Lung (tissue), 17 donors: ENCODE measurements at places on chromosomes 2 and 18. TPM values are rescaled to one million over a fixed set of nuclear protein-coding genes. Genes with fewer than 3 reads are reported as not detected.

DNA sequence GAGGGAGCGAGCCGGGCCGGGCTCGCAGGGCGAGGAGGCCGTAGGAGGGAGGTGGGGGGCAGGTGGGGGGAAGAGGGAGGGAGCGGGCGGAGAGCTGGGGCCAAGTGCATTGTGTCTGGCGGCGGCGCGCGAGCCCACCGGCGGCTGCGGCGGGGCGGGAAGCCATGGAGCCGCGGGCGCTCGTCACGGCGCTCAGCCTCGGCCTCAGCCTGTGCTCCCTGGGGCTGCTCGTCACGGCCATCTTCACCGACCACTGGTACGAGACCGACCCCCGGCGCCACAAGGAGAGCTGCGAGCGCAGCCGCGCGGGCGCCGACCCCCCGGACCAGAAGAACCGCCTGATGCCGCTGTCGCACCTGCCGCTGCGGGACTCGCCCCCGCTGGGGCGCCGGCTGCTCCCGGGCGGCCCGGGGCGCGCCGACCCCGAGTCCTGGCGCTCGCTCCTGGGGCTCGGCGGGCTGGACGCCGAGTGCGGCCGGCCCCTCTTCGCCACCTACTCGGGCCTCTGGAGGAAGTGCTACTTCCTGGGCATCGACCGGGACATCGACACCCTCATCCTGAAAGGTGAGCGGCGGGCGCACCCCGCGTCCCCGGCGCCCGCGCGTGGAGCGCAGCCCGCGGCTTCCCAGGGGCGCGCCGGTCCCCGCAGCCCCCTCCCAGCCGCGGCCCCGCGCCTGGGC lies at the start of gene TMEM178A:
Gene TMEM178A (plus strand): TSS at position 107 of the 680 bp plus-strand sequence. CDS start 58 bp downstream, at position 165.
- peak within 1 kb of the TSS; percentile 52 for H3K4me3 ChIP-seq
- H3K4me1 ChIP-seq = no peaks in the 10 kb centered on the region

DNA sequence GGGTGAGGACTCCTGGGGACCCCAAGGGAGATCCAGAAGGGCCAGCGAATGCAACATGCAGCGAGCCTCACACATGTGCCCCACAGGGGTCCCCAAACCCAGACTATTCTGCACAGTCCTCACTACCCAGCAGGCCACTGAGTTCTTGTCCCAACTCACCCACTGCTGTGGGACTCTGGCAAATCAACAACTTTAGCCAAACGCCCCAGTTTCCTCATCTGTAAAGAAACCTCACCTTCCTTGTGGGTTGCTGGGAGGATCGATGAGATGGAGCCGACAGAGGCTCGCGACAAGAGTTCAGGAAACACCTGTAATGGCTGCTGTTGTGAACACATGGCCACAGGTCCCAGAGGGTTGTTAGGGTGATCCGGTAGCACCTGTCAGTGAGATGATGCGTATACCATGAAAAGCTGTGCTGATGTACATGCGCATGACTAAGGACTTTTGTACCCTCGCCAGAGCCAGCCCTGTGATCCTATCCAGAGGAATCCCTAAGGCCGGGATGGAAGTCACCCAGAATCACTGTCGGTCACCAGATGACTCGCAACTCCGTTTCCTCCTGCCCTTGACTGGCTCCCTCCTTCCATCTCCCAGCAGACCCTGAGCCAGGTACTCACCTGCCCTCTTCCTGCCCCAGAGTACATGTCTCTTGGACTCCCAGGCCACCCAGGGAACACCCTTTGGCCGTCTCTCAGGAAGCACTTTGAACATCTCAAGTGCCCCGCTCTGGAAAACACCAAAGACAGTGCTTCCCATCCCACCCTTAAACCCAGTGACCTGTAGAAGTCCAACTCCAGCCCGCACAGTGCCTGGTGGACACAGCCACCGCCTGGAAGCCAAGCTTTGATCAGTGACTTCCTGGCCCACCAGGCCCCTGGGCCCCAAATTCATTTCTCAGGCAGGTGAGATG lies 103.3 kb upstream of the ID2 start:
- H3K27ac ChIP-seq = no peak overlapping the region
- H3K4me1 ChIP-seq = peaks cover 17% of the 10 kb centered on the region
- no peaks in the 10 kb centered on the region for H3K27me3 ChIP-seq
- H3K36me3 ChIP-seq = no peaks in the 10 kb centered on the region
- no peak for DNase-seq

DNA sequence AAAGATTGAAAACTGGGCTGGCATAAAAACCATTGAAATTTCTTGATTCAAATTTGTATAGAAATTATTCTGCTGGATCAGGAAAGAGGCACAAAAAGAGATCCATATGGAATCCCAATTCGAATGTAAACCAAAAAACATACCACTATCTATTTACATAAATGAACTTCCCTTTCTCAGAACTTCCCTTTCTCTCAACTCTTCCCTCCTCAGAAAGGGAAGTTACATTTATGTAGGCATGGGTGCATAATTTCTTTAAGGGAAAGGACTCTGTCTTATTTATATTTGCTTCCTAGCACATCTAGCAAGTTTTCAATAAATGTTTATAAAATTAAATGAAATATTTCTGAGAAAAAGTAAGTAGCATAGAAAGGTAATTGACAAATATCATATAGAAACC lies 398.1 kb upstream of the ATP5MC3 start:
- no peak for DNase-seq
- no peaks in the 10 kb centered on the region for H3K36me3 ChIP-seq
- H3K27ac ChIP-seq = no peak overlapping the region
- H3K27me3 ChIP-seq = no peaks in the 10 kb centered on the region
- H3K4me3 ChIP-seq = no peak overlapping the region

- H3K27me3 ChIP-seq = no peaks in the 10 kb centered on the region
- DNase-seq = peak; percentile 90
- peak overlapping the region; percentile 41 for H3K27ac ChIP-seq
- H3K4me3 ChIP-seq = no peak overlapping the region
- peaks cover 24% of the 10 kb centered on the region for H3K4me1 ChIP-seq
Measured at GRCh38 chr18:3665780-3666525, 216.0 kb downstream of the TGIF1 start.

DNA sequence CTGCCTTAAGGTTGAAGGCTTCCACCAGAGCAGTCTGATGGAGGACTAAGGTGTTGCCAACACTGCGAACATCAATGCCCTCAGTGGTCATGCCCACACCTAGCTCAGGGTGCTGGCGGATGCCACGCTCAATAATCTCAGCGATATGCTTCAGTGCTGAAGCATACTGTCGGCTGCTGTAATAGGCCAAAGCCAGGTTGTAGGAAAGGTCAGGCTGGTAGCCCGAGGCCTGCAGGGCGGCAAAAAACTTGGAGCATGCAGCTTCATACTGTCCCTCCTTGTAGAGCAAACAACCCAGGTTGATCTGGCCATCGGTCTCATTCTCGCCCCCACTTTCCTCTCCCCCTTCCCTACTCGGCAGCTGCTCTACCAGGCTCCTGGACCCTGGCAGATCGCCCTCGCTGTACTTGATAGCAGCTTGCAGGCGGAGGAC lies 159.4 kb downstream of the AGPS start:
- H3K4me3 ChIP-seq = peak overlapping the region; percentile 86
- DNase-seq = peak; percentile 40
- no peaks in the 10 kb centered on the region for H3K27me3 ChIP-seq
- H3K27ac ChIP-seq = peak overlapping the region; percentile 99

DNA sequence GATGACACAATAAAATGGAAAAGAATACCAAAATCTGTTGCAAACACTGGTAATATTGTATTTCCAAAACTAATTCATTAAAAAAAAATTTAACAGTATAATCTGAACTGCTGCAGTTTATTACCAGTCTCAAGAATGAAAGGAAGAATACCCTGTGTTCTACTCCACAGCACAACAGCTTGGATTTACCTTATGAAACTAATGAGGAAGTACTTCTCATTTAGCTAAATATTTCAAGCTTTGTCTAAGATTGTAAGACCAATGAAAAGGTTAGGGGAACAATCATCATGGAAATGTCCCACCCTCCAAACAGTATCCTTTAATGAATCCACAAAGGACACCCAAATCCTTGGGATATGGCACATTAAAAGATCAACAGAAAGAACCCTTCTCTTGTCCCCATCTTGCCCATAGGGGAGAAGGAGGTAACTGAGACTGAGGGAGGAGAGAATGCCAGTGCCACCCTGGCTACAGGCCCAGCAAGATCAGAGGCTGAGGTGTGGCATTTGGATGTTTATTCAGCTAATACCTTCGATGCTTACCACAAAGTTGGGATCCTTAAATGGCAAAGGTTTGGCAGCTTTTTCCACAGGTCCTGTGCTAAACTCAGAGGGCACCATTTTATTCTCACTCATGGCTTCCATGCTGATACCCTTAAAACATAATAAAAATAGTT lies 17.7 kb downstream of the INO80C start:
- no peak overlapping the region for H3K4me3 ChIP-seq
- no peaks in the 10 kb centered on the region for H3K4me1 ChIP-seq
- no peaks in the 10 kb centered on the region for H3K27me3 ChIP-seq
- DNase-seq = no peak

DNA sequence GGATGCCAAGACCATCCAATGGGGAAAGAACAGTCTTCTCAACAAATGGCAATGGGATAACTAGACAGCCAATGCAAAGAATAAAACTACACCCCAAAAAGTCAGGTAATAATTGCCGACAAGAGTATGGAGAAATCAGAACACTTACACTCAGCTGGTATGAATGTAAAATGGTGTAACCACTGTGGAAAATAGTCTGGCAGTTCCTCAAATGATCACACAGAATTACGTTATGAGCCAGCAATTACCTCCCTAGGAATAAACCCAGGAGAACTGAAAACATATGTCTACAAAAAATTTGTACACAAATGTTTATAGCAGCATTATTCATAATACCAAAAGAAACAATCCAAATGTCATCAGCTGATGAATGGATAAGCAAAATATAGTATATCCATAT lies 8.8 kb downstream of the IWS1 start:
- H3K36me3 ChIP-seq = peaks cover 8% of the 10 kb centered on the region
- H3K4me1 ChIP-seq = no peaks in the 10 kb centered on the region
- H3K27ac ChIP-seq = no peak overlapping the region
- no peak for DNase-seq
- no peak overlapping the region for H3K4me3 ChIP-seq
- no peaks in the 10 kb centered on the region for H3K27me3 ChIP-seq

DNA sequence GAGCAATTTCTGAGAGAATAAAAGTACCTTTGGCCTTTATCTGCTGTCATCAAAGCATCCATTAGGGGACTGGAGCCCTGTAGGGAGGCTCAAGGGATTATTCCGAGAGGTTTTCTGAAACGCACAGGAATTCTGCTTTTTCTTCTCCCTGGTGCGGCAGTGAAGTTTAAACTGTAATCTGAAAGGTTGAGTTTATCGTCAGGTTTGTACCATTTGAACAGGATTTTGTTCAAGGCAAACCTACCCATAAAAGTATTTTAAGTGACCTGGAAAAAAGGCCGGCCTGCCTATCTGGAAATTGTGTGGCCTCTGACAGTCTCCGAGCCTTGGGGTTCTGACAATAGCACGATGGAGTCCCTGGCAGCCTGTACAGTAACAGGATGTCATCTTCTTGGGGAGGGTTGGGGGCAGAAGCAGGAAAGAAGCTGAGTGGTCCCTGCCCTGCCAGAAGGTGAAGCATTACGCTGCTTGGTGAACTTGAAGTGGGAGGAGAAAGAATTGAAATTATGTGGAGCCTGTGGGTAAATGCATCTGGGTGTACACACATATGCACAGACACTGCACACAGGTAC lies 272.0 kb downstream of the CYRIA start:
- no peaks in the 10 kb centered on the region for H3K36me3 ChIP-seq
- peaks cover 3% of the 10 kb centered on the region for H3K4me1 ChIP-seq
- DNase-seq = no peak
- no peak overlapping the region for H3K27ac ChIP-seq

DNA sequence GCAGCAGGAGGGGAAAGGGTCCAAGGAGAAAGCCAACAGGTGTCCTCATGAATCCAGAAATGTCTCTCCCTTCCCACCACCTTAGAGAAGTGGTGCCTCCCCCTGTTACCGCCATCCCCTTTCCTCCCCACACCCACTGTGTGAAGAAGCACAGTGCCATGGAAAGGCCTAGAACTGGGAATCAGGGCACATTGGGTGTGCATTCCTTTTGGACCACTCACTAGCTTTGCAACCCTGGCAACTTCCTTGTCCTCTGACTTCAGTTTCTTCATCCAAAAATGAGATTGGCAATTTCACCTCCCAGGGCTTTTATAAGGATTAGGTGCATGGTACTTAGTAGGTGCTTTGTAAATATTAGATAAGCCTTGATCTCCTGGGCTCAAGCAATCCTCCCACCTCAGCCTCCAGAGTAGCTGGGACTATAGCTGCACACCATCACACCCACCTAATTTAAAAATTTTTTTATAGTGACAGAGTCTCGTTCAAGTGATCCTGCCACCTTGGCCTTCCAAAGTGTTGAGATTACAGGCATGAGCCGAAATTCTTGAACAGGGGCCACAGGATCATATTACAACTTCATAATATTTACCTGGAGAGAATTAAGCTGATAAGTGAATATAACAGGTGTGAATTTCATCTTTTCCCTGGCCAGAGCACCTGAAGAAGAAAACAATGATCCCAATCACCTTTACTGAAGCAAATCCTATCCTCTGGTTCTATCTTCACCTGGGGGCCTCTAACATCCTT lies 97.9 kb upstream of the TAF1B start:
- no peaks in the 10 kb centered on the region for H3K36me3 ChIP-seq
- H3K4me3 ChIP-seq = no peak overlapping the region
- H3K4me1 ChIP-seq = no peaks in the 10 kb centered on the region
- no peaks in the 10 kb centered on the region for H3K27me3 ChIP-seq
- DNase-seq = no peak

GRCh38 chr2:143085125-143085784 lies 44.0 kb upstream of the ARHGAP15 start:
- no peak overlapping the region for H3K4me3 ChIP-seq
- no peak overlapping the region for H3K27ac ChIP-seq
- H3K4me1 ChIP-seq = no peaks in the 10 kb centered on the region
- H3K36me3 ChIP-seq = no peaks in the 10 kb centered on the region
- DNase-seq = no peak
- no peaks in the 10 kb centered on the region for H3K27me3 ChIP-seq

DNA sequence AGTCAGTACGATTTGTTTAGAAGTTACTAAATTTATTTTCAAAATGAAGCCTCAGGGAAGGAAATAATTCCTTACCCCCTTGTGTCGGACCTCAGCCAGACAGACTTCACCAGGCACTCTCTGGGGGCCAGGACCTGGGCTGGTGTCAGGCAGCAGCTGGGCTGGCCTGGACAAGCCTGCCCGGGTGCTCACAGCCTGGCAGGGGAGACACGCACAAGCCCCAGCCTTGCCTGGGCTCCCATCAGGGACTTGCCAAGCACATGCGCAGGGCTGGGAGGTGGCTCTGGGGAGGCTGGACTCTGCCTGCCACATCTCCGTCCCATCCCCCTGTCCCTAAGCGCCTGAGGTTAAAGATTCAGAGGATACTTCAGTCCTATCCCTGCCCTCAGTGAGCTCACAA lies 56.8 kb upstream of the HS6ST1 start:
- peaks cover 35% of the 10 kb centered on the region for H3K4me1 ChIP-seq
- H3K27ac ChIP-seq = peak overlapping the region; percentile 57
- no peaks in the 10 kb centered on the region for H3K27me3 ChIP-seq
- H3K36me3 ChIP-seq = no peaks in the 10 kb centered on the region
- no peak overlapping the region for H3K4me3 ChIP-seq

Gene USP14
- 41.2 TPM for total RNA-seq

Gene IL1R2
- 7.3 TPM for total RNA-seq

Gene ANKRD23
- total RNA-seq = 6.9 TPM

Gene AQP12B
- not detected for total RNA-seq

Gene GYPC
- 61.4 TPM for total RNA-seq

Gene RAD51AP2
- total RNA-seq = not detected

Gene NT5C1B
- total RNA-seq = not detected
